ENCODE measurements at places on chromosomes 4 and X. TPM values are rescaled to one million over a fixed set of nuclear protein-coding genes. Genes with fewer than 3 reads are reported as not detected.

DNA sequence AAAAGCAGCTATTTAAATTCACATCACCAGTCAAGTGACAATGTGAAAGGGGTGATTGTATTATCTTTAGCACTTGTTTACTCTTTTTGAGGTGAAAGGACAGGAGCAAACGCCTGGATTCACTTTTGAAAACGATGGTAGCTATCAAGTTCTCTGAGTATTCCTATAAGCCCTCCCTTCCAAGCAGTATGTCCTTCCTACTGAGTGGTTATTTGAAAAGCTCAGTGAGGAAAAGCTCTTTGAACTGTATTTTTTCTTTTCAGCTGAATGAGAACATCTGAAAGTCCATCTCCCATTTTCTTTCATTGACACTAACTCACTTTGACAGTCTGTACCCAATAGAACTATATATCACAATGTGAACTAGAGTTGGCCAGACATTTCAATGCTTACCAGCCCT is 9.1 kb upstream of the CTSO start:
- DNase-seq: no peak

- DNase-seq: no peak
Observed at GRCh38 chrX:133302775-133303445, 84.8 kb upstream of the TFDP3 start.

DNA sequence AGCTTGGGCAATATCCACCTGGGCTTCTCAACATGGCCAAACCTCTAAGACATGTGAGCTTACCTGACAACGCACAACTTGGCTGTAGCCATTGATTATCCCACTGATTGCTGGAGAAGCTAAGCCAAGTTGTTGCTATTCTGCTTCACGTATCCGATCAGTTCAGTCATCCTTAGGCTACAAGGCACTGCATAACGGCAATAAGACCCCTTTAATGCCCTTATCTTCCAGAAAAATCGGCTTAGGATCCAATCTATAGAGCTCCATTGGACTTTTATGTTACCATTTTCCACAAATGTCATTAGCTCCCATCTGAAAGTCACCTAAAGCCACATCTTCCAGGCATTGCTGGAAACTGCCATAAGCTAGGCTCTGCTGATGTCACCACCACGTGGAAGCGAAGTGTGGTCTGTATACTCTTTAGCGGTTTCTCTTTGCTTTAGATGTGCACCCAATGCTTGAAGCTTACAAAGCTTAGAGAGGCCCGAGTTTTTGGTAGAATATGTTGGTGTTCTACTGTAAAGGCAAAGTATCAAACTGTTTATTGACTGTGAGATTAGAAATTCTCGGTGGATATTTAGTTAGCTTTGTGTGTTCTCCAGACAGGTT is 163.1 kb downstream of the CPE start:
- DNase-seq: no peak

Gene ZNF711
- total RNA-seq: 8.2 TPM

Gene CSN1S1
- not detected for total RNA-seq

DNA sequence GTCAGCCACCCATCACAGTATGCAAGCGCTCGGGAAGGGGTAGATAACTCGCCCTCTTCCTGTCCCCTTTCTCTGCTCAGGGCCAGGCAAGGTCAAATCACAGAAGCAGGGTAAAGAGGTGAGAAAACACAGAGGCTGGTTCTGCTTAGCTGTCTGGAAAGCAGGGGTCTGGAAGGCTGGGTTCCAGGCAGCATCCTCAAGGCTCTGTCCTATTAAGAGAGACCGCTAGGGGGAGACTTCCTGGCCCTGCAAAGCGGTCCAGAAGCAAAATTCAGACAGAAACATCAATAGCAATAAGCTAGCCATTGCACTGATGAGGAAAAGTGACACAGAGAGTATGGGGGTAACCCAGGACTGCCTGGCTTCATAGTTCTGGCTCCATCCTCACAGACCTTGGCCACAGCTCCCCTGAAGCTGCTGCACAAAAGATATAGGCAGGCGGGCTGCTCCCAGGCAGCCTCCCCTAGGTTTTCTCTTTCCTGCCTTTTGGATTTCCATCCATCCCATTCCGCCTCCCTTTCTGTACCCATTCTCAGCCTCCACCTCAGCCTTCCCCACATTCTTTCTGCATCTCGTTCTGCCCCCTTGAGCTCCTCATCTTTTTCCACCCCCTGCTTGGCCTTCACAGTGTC is 308.5 kb downstream of the EVC2 start:
- peak; percentile 70 for DNase-seq

GRCh38 chrX:152601848-152602616 is 35.7 kb upstream of the GABRQ start:
- DNase-seq: peak; percentile 9

GRCh38 chr4:104330125-104330905 is 164.4 kb downstream of the CXXC4 start:
- DNase-seq: no peak

GRCh38 chr4:63275491-63275890 is 1133.8 kb downstream of the TECRL start:
- DNase-seq: no peak

DNA sequence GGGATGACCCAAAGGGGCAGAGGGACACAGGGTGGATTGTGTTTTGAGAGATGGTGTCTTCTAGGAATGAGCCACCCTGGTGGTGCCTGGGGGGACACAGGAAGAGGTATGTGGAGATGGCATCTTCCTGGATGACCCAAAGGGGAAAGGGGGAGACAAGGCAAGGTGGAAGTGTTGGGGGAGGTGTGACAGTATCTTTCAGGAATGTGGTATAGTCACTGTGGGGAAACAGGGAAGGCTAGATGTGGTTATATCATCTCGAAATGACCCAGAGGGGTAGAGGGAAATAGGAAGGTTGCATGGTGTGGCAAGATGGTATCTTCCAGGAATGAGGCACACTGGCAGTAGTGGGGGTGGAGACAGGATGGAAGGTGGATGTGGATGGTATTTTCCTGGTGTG is 62.9 kb downstream of the MAOA start:
- DNase-seq: no peak

All from H7 (cell line).